A549 (cell line): ENCODE measurements at places on chromosomes 2 and 18.

DNA sequence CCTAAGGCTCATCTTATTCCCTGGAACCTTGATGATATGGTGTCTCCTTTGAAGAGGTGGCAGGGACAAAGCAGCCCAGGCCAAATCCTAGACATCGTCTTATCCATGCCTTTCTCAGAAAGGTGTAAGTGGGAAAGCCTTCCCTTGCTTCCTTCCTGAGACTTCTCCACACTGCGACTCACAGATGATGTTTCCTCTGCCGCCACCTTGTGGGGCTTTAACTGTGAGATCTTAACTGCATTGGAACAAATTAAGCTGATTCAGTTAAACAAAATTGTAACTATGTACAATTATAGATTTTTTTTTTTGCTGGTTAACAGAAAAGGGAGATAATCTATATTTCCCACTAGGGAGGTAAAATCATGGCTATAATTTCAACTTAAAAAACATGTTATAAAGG lies 10.0 kb upstream of the GCA start:
- peak; percentile 42 for DNase-seq

GRCh38 chr2:45567974-45568789 lies 42.9 kb downstream of the SRBD1 start:
- no peak for DNase-seq

DNA sequence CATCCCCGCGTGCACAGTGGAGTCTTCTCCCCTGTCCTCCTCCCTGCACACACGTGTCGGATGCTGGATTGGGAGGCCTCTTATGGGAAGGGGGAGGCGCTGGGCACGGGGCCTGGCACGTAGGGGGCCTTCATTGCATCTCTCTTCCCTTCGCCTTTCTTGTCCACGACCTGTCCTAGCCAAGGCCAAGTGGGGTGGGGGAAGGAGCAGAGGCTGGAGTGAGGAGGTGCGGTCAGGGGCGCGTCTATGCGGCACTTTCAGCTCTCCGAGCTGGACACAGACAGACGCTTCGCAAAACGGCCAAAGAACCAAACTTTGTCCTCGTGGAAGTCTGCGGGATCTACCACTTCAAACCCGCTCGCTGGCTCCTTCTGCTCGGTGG lies 13.4 kb downstream of the ALPG start:
- DNase-seq: no peak

DNA sequence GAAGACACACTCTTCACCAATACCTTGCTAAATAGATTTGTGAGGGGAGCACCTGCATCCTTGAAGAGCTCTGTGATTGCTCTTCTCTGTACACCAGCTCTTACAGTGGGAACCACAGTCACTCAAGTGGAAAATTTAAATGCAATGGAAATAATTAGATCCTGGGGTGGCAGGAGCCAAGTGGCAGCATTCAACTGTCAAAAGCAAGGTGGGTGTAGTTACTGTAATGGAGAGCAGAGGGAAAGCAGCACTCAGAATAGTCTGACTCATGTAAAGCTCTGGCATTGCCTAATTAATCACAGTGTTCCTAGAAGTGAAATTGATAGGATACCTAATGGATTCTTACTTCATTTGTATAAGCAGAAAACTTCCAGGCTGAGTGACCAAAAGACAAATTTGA lies 245.8 kb downstream of the KCNE4 start:
- DNase-seq: no peak

- DNase-seq: no peak
Measured at GRCh38 chr18:11672846-11673454, 16.1 kb upstream of the GNAL start.

- DNase-seq: no peak
Measured at GRCh38 chr18:68803356-68803755, 5.5 kb downstream of the CCDC102B start.
